ENCODE measurements at places on chromosomes 13 and 19. TPM values are rescaled to one million over a fixed set of nuclear protein-coding genes. Genes with fewer than 3 reads are reported as not detected.

The CEACAM21 gene
- total RNA-seq, result not detected

The CYP4F12 gene
- total RNA-seq, result 1.2 TPM

The SCAMP4 gene
- total RNA-seq, result 76.9 TPM

The FCAR gene
- total RNA-seq, result not detected

The ZNF470 gene
- total RNA-seq, result 5.1 TPM

The FDX2 gene
- 18.8 TPM for total RNA-seq

The PSG7 gene
- total RNA-seq, result not detected

The FUT2 gene
- total RNA-seq, result 13.3 TPM

The RASGRP4 gene
- total RNA-seq, result not detected

The RNF225 gene
- total RNA-seq, result 1.0 TPM

The NAXD gene
- 38.8 TPM for total RNA-seq

The NCR1 gene
- total RNA-seq, result not detected

The VSTM1 gene
- not detected for total RNA-seq

- no peak overlapping the region for H3K27ac ChIP-seq
- DNase-seq, result no peak
- H3K4me3 ChIP-seq, result no peak overlapping the region
- H3K27me3 ChIP-seq, result peaks cover 99% of the 10 kb centered on the region
- no peaks in the 10 kb centered on the region for H3K36me3 ChIP-seq
Measured at GRCh38 chr13:27825072-27825471, 32.8 kb downstream of the GSX1 start.

GRCh38 chr13:75896271-75896670 lies 260.1 kb downstream of the LMO7 start:
- DNase-seq, result no peak
- H3K27me3 ChIP-seq, result peaks cover 2% of the 10 kb centered on the region
- H3K4me1 ChIP-seq, result peaks cover 8% of the 10 kb centered on the region
- peaks cover 3% of the 10 kb centered on the region for H3K36me3 ChIP-seq
- H3K4me3 ChIP-seq, result no peak overlapping the region

- H3K27me3 ChIP-seq, result no peaks in the 10 kb centered on the region
- H3K4me3 ChIP-seq, result no peak overlapping the region
- peaks cover 4% of the 10 kb centered on the region for H3K36me3 ChIP-seq
- peaks cover 19% of the 10 kb centered on the region for H3K4me1 ChIP-seq
Measured at GRCh38 chr13:59754411-59754810, 409.3 kb downstream of the DIAPH3 start.

DNA sequence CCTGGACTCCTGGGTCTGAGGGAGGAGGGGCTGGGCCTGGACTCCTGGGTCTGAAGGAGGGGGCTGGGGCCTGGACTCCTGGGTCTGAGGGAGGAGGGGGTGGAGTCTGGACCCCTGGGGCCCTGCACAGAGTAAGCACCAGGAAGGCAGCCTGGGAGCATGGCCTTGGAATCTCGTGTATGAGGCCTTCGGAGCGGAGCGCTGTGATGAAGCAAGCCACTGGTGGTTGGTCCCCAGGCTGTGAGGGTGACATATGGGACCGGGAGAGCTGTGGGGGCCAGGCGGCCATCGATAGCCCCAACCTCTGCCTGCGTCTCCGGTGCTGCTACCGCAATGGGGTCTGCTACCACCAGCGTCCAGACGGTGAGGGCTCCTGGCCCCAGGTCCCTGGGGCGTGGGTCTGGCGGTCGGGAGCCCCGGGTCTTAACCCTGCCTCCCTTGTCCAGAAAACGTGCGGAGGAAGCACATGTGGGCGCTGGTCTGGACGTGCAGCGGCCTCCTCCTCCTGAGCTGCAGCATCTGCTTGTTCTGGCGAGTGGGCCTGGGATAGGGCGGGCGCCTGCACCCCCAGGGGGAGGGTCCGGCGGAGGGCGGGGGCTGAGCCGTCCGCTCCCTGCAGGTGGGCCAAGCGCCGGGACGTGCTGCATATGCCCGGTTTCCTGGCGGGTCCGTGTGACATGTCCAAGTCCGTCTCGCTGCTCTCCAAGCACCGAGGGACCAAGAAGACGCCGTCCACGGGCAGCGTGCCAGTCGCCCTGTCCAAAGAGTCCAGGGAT lies 918 bp downstream of the TMEM190 start:
- peaks cover 34% of the 10 kb centered on the region for H3K27me3 ChIP-seq
- H3K36me3 ChIP-seq, result peaks cover 5% of the 10 kb centered on the region
- peaks cover 11% of the 10 kb centered on the region for H3K4me1 ChIP-seq
- no peak for DNase-seq

GRCh38 chr13:53020764-53021335 lies 7.8 kb upstream of the OLFM4 start:
- no peaks in the 10 kb centered on the region for H3K36me3 ChIP-seq
- H3K27me3 ChIP-seq, result peaks cover under 1% of the 10 kb centered on the region
- no peak for DNase-seq

DNA sequence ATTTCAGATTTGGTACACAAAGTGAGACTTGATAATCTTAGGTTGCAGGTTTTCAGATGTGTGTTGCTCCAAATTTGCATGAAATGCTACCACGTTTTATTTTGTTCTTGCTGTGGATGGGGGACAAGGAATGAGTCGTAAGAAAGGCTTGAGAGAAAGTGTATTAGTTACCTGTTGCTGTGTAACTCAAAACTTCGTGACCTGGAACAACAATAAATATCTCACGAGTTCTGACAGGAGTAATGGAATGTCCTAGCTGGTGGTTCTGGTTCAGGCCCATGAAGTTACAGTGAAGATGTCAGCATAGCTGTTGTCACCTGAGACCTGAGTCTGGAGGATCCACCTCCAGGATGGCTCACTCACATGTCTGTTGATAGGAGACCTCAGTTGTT lies 1.2 kb downstream of the ZNF8 start:
- peaks cover 3% of the 10 kb centered on the region for H3K27me3 ChIP-seq

GRCh38 chr19:41927497-41928192 lies 604 bp downstream of the ERFL start:
- H3K27me3 ChIP-seq, result peaks cover 51% of the 10 kb centered on the region
- no peaks in the 10 kb centered on the region for H3K36me3 ChIP-seq
- peak overlapping the region; percentile 75 for H3K4me3 ChIP-seq
- no peak overlapping the region for H3K27ac ChIP-seq

GRCh38 chr19:317710-318508 lies 26.7 kb downstream of the MIER2 start:
- H3K4me3 ChIP-seq, result no peak overlapping the region
- peaks cover 43% of the 10 kb centered on the region for H3K36me3 ChIP-seq
- no peak for DNase-seq
- H3K4me1 ChIP-seq, result no peaks in the 10 kb centered on the region

DNA sequence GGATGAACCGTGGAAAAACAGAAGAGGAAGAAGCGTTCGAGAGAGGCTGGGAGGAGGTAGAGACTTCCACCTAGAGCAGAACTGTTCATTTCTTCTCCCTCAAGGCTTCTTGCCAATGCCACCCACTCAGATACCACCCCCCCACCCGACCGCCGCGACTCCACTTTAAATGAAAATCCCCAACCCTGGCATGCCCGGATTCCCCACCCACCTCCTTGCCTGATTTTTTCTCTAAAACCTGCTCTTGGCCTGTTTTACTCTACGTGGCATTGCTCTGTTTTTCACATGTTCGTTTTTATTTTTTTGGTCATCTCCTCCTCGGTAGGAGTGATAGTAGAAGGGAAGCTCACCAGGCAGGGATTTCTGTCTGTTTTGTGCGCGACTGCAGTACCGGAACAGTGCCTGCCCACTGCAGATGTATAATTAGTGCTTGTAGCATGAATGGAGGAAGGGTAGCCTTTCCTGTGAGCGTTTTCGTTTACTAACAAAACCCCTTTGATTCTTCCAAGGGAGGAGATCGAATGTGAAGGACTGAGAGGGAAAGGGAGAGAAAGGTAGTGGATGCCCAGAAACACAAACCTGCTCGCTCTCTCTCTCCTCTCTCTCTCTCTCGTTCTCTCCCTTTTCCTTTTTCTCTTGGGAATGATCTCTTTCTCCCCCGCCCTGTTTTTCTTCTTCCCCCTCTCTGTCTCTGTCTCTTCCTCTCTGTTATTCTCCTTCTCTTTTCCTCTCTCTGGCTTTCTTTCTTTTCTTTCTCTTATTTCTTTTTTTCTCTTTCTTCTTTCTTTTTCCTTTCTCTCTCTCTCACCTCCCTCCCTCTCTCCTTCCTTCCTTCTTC lies 2.2 kb downstream of the CD70 start:
- H3K27ac ChIP-seq, result no peak overlapping the region
- no peaks in the 10 kb centered on the region for H3K36me3 ChIP-seq
- peaks cover 85% of the 10 kb centered on the region for H3K27me3 ChIP-seq
- peak overlapping the region; percentile 53 for H3K4me3 ChIP-seq

DNA sequence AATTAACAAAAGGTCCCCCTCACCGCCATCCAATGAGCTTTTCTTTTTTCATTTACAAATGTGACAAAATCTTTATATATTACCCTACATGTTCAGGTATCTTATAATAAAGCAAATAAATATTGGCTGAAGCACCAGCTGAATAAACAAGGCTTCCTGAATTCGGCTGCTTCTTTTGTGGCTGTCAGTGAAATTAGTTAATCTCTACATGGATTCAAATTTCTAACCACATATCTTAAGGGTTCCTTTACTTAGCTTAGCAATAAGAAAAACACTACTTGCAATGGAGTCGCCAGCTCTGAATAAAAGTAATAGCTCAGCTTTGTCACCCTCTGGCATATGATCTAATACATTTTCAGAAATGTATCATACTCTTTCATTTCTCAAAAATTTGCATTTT lies 104.3 kb downstream of the CCNA1 start:
- no peaks in the 10 kb centered on the region for H3K36me3 ChIP-seq
- H3K4me1 ChIP-seq, result peaks cover 14% of the 10 kb centered on the region
- DNase-seq, result no peak
- H3K27me3 ChIP-seq, result peaks cover 4% of the 10 kb centered on the region

DNA sequence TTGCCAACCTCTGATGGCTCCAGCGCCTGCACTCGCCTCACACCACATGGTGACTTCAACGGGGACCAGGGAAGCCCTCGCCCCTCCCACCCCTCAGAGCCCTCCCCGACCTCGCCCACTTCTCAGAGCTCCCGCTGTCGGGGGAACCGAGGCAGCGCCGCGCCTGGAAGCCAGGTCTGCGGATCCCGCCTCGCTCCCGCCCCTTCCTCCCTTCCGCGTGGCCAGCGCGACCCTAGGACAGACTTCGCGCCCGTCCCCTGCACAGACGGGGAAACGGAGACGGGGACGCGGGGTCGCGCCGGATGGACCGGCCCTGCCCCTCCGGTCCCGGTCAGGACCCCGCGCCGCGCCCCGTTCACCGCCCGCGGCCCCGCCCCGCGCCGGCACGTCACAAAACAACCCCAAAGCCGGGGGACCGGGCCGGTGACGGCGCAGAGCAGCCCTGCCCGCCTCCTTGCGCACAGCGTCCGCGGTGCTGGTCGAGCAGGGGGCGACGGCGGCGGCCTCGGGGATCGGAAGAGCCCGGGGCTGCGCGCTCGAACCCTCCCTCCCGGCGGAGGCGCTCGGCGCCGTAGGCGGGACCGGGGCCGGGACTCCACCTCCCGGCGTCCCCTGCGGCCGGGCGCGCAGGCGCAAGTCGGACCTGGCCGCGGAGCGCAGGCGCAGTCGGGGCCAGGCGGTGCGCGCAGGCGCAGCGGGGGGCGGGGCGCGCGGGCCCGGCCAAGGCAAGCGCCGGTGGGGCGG lies 379 bp upstream of the CDC34 start:
- peaks cover 9% of the 10 kb centered on the region for H3K4me1 ChIP-seq
- peak overlapping the region; percentile 86 for H3K4me3 ChIP-seq
- H3K27ac ChIP-seq, result peak overlapping the region; percentile 67
- no peaks in the 10 kb centered on the region for H3K36me3 ChIP-seq

GRCh38 chr13:28349907-28350654 lies 144.8 kb downstream of the FLT1 start:
- DNase-seq, result no peak
- H3K4me1 ChIP-seq, result no peaks in the 10 kb centered on the region
- no peaks in the 10 kb centered on the region for H3K36me3 ChIP-seq
- peaks cover 19% of the 10 kb centered on the region for H3K27me3 ChIP-seq
- H3K27ac ChIP-seq, result no peak overlapping the region
- no peak overlapping the region for H3K4me3 ChIP-seq

DNA sequence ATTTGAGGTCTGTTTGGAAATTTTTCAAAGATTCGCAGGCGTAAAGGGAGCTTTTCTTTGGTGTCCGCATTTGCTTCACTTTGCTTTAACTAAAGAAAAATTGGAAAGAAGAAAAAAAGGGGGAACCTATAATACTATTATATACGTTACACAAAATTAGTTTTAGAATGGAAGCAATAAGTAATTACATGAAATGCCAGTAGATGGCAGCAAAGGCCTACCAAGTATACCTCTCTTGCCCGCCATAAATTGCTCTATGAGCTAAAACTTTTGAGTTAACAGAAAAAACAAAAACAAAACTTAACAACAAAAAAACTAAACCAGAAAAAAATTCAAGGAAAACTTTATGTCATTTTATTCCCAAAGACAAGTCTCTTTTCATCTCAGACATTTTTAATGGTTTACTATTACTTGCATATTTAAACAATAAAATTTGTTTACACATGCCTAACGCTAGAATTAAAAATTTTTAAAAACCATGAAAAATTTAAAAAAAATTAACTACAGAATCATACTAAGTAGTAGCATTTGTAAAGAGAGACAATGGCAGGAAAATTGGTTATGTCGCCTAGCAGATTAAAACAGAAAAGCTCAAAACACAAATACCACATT lies 271.4 kb downstream of the NALCN start:
- no peaks in the 10 kb centered on the region for H3K4me1 ChIP-seq
- peaks cover 31% of the 10 kb centered on the region for H3K27me3 ChIP-seq
- no peak overlapping the region for H3K4me3 ChIP-seq
- no peak for DNase-seq
- H3K36me3 ChIP-seq, result no peaks in the 10 kb centered on the region
- no peak overlapping the region for H3K27ac ChIP-seq

DNA sequence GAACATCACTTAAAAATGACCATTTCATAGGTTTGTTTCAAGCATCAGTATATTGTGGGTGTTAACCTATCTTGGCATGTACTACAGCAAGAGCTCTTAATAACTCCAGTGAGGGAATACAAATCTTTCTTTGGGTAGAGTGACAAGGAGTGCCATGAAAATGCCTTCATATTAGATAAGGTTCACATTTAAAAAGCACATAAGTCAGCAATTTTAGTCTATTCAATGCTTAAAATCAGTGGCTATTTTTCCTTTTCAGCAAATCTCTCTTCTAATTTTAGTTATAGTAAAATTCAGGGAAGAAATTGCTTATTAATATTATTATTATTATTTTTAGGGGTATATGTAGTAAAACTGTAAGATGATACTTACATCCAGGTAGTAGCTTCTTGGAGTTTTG lies 291.1 kb downstream of the GPC6 start:
- H3K27ac ChIP-seq, result no peak overlapping the region
- no peak overlapping the region for H3K4me3 ChIP-seq
- no peaks in the 10 kb centered on the region for H3K27me3 ChIP-seq
- H3K4me1 ChIP-seq, result peaks cover 10% of the 10 kb centered on the region

- H3K36me3 ChIP-seq, result peaks cover 44% of the 10 kb centered on the region
- DNase-seq, result no peak
- H3K4me3 ChIP-seq, result peak overlapping the region; percentile 100
- H3K4me1 ChIP-seq, result peaks cover 32% of the 10 kb centered on the region
Measured at GRCh38 chr19:21022996-21023395, 2.5 kb downstream of the ZNF430 start.

- H3K27me3 ChIP-seq, result no peaks in the 10 kb centered on the region
- no peaks in the 10 kb centered on the region for H3K4me1 ChIP-seq
Measured at GRCh38 chr13:68872338-68872737, 1235.3 kb upstream of the ATXN8OS start.

DNA sequence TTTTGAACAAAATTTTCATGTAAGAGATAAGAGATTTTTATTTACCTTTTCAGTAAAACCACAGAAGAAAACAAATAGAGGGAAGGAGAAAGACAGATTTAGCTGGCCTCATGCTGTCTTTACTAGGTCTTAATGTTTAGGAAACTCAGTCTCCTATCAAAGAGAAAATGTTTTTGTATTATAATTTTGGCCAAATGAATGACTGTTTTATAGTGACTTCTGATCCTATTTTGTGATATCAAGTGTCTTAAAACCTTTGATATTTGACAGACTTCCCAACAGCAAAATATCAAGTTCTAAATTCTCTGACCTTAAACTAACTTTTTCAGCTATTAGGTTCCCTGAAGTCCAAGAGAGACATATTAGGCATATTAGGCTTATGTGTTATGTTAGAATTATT lies 27.0 kb downstream of the CRYL1 start:
- no peaks in the 10 kb centered on the region for H3K27me3 ChIP-seq
- peaks cover 3% of the 10 kb centered on the region for H3K36me3 ChIP-seq
- DNase-seq, result no peak
